ENCODE measurements at places on chromosomes 11 and 22.

GRCh38 chr22:44438056-44438455 is 60.0 kb downstream of the RTL6 start:
- no peaks in the 10 kb centered on the region for H3K4me1 ChIP-seq
- H3K27me3 ChIP-seq, result no peaks in the 10 kb centered on the region

- H3K36me3 ChIP-seq, result peaks cover 11% of the 10 kb centered on the region
- peaks cover 35% of the 10 kb centered on the region for H3K4me1 ChIP-seq
- no peak overlapping the region for H3K27ac ChIP-seq
- no peaks in the 10 kb centered on the region for H3K27me3 ChIP-seq
- peak; percentile 39 for DNase-seq
Measured at GRCh38 chr11:35714882-35715627, 52.5 kb downstream of the TRIM44 start.

DNA sequence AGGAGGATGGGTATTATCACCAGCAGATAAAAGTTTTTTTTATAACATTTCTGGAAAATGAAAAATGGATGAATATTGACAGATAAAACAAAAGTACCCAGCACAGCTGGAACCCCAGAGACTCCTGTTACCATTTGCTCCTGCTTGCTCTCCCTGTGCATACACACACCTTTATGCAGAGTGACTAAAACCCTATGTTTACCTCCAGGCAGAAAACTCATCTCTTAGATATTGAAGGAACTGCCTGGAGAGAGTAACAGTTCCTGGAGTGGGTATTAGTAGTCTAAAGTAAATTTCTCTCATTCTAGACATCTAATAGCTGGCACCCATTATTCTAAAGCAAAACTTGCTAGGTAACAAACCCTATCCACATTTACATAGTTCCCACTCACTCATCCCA is 38.0 kb downstream of the CYP2R1 start:
- DNase-seq, result no peak
- H3K4me3 ChIP-seq, result no peak overlapping the region
- peaks cover 63% of the 10 kb centered on the region for H3K36me3 ChIP-seq

- peak; percentile 71 for DNase-seq
- H3K27me3 ChIP-seq, result no peaks in the 10 kb centered on the region
- peaks cover 60% of the 10 kb centered on the region for H3K4me1 ChIP-seq
- H3K4me3 ChIP-seq, result peak overlapping the region; percentile 79
- no peaks in the 10 kb centered on the region for H3K36me3 ChIP-seq
Measured at GRCh38 chr11:75350743-75351540, 519 bp downstream of the ARRB1 start.

- H3K27ac ChIP-seq, result no peak overlapping the region
- H3K36me3 ChIP-seq, result peaks cover 2% of the 10 kb centered on the region
- no peak for DNase-seq
- H3K4me3 ChIP-seq, result no peak overlapping the region
- no peaks in the 10 kb centered on the region for H3K27me3 ChIP-seq
- H3K4me1 ChIP-seq, result no peaks in the 10 kb centered on the region
Measured at GRCh38 chr11:122933416-122933815, 48.2 kb downstream of the BSX start.

DNA sequence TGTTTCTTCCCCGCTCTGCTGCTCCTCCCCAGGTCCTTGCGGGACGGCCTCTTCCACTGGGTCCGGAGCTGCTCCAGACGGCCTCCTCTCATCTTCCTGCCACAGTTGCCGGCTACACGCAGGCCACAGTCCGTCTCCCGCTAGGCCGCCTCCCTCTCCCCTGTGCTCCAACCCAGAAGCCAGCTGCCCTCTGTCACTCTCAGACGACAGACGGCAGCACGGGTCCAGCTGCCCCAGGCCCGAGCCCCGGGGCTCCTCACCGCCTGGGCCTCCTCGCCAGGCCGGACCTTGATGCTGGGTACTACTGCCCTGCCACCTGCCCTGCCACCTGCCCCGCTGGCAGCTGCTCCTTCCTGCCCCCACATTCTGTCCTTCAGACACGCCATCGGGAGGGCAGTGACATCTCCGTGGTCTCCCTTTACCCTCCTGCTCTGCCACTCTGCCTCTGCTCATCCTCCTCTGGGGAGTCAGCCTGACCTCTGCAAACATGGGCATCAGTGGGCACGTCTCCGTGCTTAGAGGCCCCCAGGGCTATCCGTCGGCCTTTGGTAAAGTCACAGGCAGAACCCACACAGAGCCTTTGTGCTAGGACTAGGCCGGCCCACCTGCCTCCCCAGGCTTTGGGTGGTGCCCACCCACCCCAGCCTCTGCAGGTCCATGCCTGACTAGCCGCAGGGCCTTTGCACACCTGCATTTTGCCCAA is 43.1 kb upstream of the TH start:
- H3K4me1 ChIP-seq, result peaks cover 10% of the 10 kb centered on the region
- H3K27ac ChIP-seq, result peak overlapping the region; percentile 5
- no peak overlapping the region for H3K4me3 ChIP-seq

DNA sequence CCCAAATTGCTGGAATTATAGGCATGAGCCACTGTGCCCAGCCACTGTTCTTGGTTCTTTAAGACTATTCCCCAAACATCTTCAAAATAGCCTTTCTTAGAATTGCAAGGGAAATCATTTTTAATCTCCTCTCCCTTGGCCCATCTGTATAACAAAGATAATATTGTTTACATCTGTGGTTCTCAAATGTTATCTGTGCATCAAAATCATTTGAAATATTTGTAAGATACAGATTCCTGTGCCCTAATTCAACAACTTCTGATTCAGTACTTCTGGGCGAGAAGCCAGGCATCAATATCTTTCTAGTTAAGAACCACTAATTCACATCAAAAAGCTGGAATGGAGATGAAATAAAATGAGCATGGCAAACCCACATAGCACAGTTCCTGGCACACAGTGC is 83.0 kb downstream of the TMPRSS5 start:
- H3K4me3 ChIP-seq, result no peak overlapping the region
- DNase-seq, result no peak
- no peaks in the 10 kb centered on the region for H3K4me1 ChIP-seq
- H3K36me3 ChIP-seq, result no peaks in the 10 kb centered on the region
- no peak overlapping the region for H3K27ac ChIP-seq

DNA sequence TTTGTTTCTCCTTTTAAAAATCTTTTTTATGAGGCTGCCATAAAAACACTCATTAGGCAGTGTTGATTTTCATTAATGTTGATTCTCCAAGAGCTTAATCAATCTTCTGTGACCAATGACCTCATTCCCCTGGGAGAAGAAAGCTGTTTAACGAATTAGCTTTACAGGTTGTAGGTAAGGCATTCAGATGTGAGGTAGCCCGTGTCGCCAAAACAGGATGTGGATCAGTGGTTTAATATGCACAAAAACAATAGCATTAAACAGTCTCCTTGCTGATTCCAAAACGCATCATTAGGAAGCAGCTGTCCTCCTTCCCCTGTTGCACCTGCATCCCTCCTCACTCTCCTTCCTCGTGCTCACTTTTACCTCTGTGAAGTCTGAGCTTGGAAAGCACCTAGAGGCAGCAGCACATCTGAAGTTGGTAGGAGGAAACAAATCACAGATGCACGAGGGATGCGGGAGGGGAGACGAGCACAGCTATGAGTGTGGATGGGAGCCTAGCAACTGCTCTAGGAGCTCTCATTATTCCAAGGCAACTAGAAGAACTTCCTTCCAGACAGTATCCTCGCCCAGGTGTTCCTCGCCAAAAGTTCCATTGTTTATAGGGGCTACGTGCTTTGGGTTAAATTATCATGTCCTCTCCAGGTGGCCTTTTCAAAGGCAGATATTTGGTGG is 179.4 kb upstream of the SNX19 start:
- H3K4me3 ChIP-seq, result no peak overlapping the region
- H3K4me1 ChIP-seq, result no peaks in the 10 kb centered on the region
- H3K27me3 ChIP-seq, result no peaks in the 10 kb centered on the region

DNA sequence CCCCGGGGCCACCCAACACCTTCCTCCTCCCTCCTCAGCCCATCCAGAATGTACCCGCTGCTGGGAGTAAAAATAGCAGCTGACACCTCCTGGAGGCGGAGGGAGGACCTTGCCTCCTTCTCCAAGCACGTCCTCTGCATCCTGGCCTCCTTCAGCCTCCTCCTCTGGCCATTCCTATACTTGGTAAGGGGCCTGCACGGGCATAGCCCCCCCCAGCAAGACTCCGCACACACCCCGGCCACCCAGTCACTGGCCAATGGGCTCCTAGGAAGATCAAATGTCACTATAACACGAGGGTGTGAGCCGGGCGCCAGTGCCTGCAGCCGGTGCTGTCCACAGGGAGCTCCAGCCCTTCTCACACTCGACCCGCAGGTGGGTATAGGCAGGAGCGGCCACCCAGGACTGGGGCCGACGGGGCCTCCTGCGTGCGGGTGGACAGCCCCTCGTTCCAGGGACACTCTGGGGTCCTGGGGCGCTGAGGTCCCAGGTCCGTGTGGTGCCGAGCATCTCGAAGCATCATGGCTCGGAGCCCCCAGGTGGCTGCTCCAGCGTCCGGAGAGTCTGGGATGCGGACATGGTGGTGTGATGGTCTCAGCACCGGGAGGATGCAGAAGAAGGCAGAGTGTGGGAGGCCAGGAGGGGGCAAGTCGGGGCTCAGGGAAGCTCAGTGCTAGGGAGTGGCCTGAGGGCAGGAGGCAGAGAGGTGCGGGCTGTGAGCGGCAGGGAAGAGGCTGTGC is at the start of gene TNNT3:
TNNT3 (plus strand) TSS at position 313 of the 737 bp plus-strand sequence. CDS start 3,172 bp downstream, outside the sequence.
- H3K4me1 ChIP-seq, result peaks cover 17% of the 10 kb centered on the region
- H3K27me3 ChIP-seq, result peaks cover 4% of the 10 kb centered on the region
- no peaks in the 10 kb centered on the region for H3K36me3 ChIP-seq

GRCh38 chr22:41350087-41350486 is 31.7 kb upstream of the TEF start:
- H3K27me3 ChIP-seq, result no peaks in the 10 kb centered on the region
- no peak for DNase-seq
- H3K36me3 ChIP-seq, result peaks cover 26% of the 10 kb centered on the region
- H3K4me1 ChIP-seq, result no peaks in the 10 kb centered on the region

- no peaks in the 10 kb centered on the region for H3K36me3 ChIP-seq
- H3K27ac ChIP-seq, result no peak overlapping the region
- H3K27me3 ChIP-seq, result no peaks in the 10 kb centered on the region
Measured at GRCh38 chr22:30773919-30774318, 79.2 kb downstream of the OSBP2 start.

GRCh38 chr22:25182131-25183110 is 17.2 kb upstream of the CRYBB3 start:
- no peak overlapping the region for H3K27ac ChIP-seq
- no peak for DNase-seq
- H3K4me3 ChIP-seq, result no peak overlapping the region

- H3K27ac ChIP-seq, result no peak overlapping the region
- H3K36me3 ChIP-seq, result no peaks in the 10 kb centered on the region
- no peak for DNase-seq
- H3K4me1 ChIP-seq, result no peaks in the 10 kb centered on the region
- H3K4me3 ChIP-seq, result no peak overlapping the region
Measured at GRCh38 chr22:45485261-45485660, 17.4 kb upstream of the FBLN1 start.

GRCh38 chr11:79249295-79249993 is 191.4 kb downstream of the TENM4 start:
- H3K27me3 ChIP-seq, result no peaks in the 10 kb centered on the region
- H3K36me3 ChIP-seq, result no peaks in the 10 kb centered on the region
- no peaks in the 10 kb centered on the region for H3K4me1 ChIP-seq
- no peak overlapping the region for H3K4me3 ChIP-seq
- H3K27ac ChIP-seq, result no peak overlapping the region

- no peak overlapping the region for H3K4me3 ChIP-seq
- no peaks in the 10 kb centered on the region for H3K4me1 ChIP-seq
- no peak overlapping the region for H3K27ac ChIP-seq
- DNase-seq, result no peak
Measured at GRCh38 chr22:16721961-16722360, 103.2 kb downstream of the XKR3 start.

DNA sequence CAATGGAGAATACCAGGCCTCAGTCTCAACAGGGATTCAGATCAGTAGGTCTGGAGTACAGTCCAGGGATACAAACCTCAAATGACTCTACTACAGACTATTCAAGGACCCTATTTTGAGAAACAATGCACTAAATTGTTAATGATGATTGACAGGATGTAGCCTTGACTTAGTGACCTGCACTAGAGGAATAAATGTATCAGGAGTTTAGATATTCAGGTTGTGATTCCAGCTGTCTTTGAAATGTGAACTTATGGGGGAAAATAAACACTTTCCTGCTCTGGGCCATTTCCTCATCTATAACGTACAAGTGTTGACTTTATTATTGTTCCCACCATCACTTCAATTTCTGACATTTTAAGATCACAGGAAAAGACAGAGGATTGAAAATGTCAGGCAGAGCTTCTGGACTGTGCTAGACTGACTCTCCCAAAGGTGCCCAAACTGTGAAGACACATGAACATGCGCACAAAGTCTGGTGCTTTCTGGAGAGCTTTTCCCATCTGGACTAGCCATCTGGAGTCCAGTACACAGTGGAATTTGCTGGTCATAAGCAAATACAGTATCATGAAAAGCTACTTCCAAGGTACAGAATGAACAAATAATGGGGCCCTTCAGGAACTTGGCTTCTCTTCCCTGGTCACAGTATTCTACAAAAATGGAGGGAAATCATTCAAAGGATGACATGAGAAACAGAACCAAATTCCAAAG is 110.4 kb downstream of the USP35 start:
- H3K27me3 ChIP-seq, result peaks cover 2% of the 10 kb centered on the region
- DNase-seq, result no peak
- no peaks in the 10 kb centered on the region for H3K36me3 ChIP-seq
- H3K4me3 ChIP-seq, result no peak overlapping the region
- no peaks in the 10 kb centered on the region for H3K4me1 ChIP-seq

- peaks cover 45% of the 10 kb centered on the region for H3K36me3 ChIP-seq
- no peaks in the 10 kb centered on the region for H3K27me3 ChIP-seq
- H3K4me3 ChIP-seq, result peak overlapping the region; percentile 35
- H3K4me1 ChIP-seq, result peaks cover 84% of the 10 kb centered on the region
- DNase-seq, result no peak
Measured at GRCh38 chr11:61075891-61076290, 26.4 kb upstream of the CD5 start.

- no peak for DNase-seq
- H3K4me1 ChIP-seq, result no peaks in the 10 kb centered on the region
- no peaks in the 10 kb centered on the region for H3K27me3 ChIP-seq
- no peak overlapping the region for H3K27ac ChIP-seq
- peaks cover 2% of the 10 kb centered on the region for H3K36me3 ChIP-seq
Measured at GRCh38 chr22:42908374-42908746, 51.3 kb upstream of the ARFGAP3 start.

- H3K36me3 ChIP-seq, result no peaks in the 10 kb centered on the region
- H3K4me3 ChIP-seq, result no peak overlapping the region
- no peaks in the 10 kb centered on the region for H3K27me3 ChIP-seq
- H3K4me1 ChIP-seq, result no peaks in the 10 kb centered on the region
- no peak for DNase-seq
Measured at GRCh38 chr11:134742956-134743819, 331.1 kb upstream of the B3GAT1 start.

DNA sequence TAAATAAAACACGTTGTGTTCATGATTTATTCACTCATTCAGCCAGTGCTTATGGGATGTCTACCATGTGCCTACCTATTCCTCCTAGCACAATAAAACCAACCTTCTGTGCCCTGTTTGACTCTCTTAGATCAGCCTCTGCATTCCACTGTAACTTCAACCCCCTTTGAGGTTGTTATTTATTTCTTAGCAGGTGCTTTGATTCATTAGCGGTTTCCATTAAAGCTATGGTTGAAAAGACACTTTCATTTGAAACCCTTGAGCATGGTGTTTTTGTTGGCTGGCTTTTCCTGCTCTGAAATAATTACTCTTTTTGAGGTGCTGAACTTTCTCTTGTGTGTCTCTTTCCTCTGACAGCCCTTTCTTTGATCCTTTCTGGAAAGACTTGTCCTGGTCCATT is 570.6 kb upstream of the LARGE1 start:
- H3K27ac ChIP-seq, result no peak overlapping the region
- H3K36me3 ChIP-seq, result no peaks in the 10 kb centered on the region
- DNase-seq, result no peak

All from activated CD8-positive, alpha-beta T cell treated with anti-CD3 and anti-CD28 coated beads for 36 hours (primary cell).